Aorta (tissue), 5 donors: ENCODE measurements at places on chromosomes 2 and 18. TPM values are rescaled to one million over a fixed set of nuclear protein-coding genes. Genes with fewer than 3 reads are reported as not detected.

GRCh38 chr2:240387669-240388358 lies 47.6 kb upstream of the GPC1 start:
- H3K27me3 ChIP-seq: no peaks in the 10 kb centered on the region
- H3K27ac ChIP-seq: no peak overlapping the region
- no peaks in the 10 kb centered on the region for H3K4me1 ChIP-seq
- no peak overlapping the region for H3K4me3 ChIP-seq
- DNase-seq: peak; percentile 89
- H3K36me3 ChIP-seq: no peaks in the 10 kb centered on the region

- no peak overlapping the region for H3K4me3 ChIP-seq
- no peak overlapping the region for H3K27ac ChIP-seq
- no peaks in the 10 kb centered on the region for H3K27me3 ChIP-seq
Measured at GRCh38 chr2:28521663-28522062, 25.8 kb downstream of the PLB1 start.

- H3K27me3 ChIP-seq: no peaks in the 10 kb centered on the region
- no peak for DNase-seq
- no peaks in the 10 kb centered on the region for H3K36me3 ChIP-seq
Measured at GRCh38 chr18:74841248-74841647, 243.6 kb downstream of the ZNF407 start.

GRCh38 chr18:79525556-79526467 lies 130.1 kb downstream of the NFATC1 start:
- H3K4me1 ChIP-seq: no peaks in the 10 kb centered on the region
- DNase-seq: peak; percentile 91
- H3K27me3 ChIP-seq: no peaks in the 10 kb centered on the region
- H3K36me3 ChIP-seq: no peaks in the 10 kb centered on the region
- H3K27ac ChIP-seq: no peak overlapping the region
- H3K4me3 ChIP-seq: no peak overlapping the region

DNA sequence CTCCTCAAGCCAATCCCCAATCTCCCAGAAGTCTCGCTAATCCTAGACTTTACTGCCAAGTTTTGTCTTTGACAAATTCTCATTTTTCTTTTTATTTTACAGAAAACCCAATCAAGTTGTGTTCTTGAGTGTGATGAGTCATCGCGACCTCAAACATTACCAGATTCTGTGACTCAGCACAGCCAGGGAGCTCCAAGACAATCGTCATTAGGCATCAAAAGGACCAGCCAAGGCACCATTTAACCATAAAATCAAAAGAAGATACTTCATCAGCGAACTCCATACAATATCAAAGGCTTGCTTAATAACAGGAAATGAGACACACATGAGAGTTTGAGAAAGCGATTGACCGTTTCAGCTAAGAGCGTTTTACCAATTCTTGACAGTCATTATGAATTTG lies 146.2 kb upstream of the AGAP1 start:
- DNase-seq: no peak
- no peaks in the 10 kb centered on the region for H3K36me3 ChIP-seq
- no peaks in the 10 kb centered on the region for H3K27me3 ChIP-seq
- H3K4me1 ChIP-seq: no peaks in the 10 kb centered on the region

DNA sequence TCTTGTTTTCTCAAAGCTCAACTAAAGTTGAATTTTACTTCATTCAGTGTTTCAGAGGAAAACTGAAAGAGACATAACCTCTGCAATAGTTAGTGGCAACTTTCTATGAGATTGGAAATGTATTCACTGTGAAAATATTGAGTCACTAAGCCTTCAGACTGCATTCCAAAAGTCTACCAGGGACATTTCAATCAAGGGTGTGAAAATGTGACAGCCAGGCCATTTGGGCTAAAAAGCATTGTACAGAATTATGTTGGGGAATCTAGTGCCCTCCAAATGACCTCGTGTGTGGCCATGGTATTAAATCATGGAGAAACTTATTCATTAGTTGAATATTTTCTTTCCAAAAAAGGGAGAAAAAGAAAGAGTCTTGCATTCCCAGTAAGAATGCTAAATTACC lies 251.9 kb downstream of the GRB14 start:
- DNase-seq: no peak
- H3K27me3 ChIP-seq: no peaks in the 10 kb centered on the region
- H3K4me1 ChIP-seq: no peaks in the 10 kb centered on the region
- H3K4me3 ChIP-seq: no peak overlapping the region

DNA sequence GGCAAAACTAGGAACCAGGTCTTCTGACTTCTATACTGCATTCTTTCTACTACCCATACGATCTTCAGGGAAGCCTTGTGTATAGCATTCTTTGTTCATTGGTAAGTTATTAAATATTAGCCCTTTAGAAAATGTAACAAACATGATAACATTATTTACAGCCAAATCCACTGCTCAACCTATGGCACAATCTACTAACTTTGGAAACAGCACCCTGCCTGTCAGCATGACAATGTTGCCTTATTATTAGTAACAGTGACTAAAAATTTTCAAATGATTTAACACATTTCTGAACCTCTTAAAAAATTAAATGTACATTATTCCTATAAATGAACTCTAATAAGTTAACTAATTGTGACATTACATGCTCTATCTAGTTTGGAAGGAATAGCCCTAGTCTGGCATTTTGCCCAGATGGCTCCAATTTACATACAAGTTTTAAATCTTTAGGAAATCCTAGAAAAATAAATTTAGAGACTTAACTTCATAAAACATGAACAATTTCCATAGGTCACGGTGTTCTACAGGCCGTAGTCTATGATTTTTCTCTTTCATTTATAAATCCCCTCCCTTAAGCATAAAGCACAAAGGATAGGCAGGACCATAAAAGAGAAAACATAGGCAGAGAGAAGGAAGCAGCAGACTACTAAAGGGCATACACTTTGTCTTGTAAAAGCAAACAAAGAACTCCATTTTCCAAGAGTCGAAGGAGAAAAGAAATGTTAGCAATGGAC lies 33.7 kb downstream of the YES1 start:
- H3K4me1 ChIP-seq: peaks cover 2% of the 10 kb centered on the region
- DNase-seq: no peak
- no peaks in the 10 kb centered on the region for H3K27me3 ChIP-seq
- H3K36me3 ChIP-seq: no peaks in the 10 kb centered on the region

DNA sequence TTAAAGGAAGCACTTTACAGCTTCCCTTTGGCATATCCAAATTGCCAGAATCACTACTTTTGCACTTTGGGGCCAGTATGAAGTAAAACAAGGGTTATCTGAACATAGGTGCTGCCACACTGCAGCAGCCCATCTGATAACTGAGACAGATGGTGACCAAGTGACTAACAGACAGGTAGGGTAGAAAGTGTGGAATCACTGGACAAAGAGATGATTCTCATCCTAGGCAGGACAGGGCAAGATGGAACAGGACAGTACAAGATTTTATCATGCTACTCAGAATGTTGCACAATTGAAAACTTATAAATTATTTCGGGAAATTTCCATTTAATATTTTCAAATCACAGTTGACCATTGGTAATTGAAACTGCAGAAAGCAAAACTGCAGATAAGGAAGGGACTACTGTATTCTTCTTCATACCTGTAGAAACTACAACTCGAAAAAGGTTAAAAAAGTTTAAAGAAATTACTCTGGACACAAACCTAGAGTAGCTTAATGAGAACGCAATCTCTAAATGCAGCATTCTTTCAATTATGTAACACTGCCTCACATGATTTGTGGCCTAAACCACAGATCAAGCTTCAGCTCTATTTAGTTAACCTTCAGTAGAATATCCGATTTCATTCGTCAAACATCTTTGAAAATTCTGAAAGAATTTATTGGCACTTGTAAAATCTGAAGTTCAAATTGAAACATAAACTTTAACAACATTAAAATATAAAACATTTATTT lies 31.4 kb downstream of the HEATR5B start:
- DNase-seq: no peak
- H3K27me3 ChIP-seq: no peaks in the 10 kb centered on the region
- H3K4me1 ChIP-seq: no peaks in the 10 kb centered on the region
- H3K4me3 ChIP-seq: no peak overlapping the region
- H3K36me3 ChIP-seq: peaks cover 2% of the 10 kb centered on the region
- H3K27ac ChIP-seq: no peak overlapping the region

DNA sequence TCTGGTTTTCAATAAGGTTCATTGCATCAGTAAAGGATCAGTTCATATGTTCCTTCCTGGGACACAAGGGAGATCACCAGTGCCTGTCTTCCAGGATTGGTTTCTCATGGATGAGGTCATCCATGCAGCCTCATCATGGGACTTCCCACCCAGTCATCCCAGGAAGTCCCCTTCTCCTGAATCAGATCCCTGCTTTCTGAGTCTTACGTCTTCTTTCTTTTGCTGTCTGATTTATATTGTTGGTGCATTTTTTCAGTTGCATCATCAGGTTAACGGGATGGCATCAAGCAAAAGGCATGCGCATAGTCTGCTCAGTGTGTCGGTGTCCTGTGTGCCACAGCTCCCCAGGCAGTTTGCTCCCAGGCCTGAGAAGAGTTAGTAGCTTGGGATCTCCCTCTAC lies 105.9 kb downstream of the SOX11 start:
- DNase-seq: no peak
- no peak overlapping the region for H3K4me3 ChIP-seq
- no peaks in the 10 kb centered on the region for H3K4me1 ChIP-seq
- no peak overlapping the region for H3K27ac ChIP-seq
- H3K36me3 ChIP-seq: no peaks in the 10 kb centered on the region

- H3K27ac ChIP-seq: no peak overlapping the region
- H3K27me3 ChIP-seq: no peaks in the 10 kb centered on the region
- no peaks in the 10 kb centered on the region for H3K36me3 ChIP-seq
- H3K4me1 ChIP-seq: no peaks in the 10 kb centered on the region
- no peak for DNase-seq
Measured at GRCh38 chr18:39485696-39486095, 1920.1 kb upstream of the CELF4 start.

GRCh38 chr2:229715895-229716507 lies 1.6 kb upstream of the DNER start:
- no peaks in the 10 kb centered on the region for H3K27me3 ChIP-seq
- no peak for DNase-seq
- no peak overlapping the region for H3K4me3 ChIP-seq
- H3K4me1 ChIP-seq: no peaks in the 10 kb centered on the region
- no peak overlapping the region for H3K27ac ChIP-seq

DNA sequence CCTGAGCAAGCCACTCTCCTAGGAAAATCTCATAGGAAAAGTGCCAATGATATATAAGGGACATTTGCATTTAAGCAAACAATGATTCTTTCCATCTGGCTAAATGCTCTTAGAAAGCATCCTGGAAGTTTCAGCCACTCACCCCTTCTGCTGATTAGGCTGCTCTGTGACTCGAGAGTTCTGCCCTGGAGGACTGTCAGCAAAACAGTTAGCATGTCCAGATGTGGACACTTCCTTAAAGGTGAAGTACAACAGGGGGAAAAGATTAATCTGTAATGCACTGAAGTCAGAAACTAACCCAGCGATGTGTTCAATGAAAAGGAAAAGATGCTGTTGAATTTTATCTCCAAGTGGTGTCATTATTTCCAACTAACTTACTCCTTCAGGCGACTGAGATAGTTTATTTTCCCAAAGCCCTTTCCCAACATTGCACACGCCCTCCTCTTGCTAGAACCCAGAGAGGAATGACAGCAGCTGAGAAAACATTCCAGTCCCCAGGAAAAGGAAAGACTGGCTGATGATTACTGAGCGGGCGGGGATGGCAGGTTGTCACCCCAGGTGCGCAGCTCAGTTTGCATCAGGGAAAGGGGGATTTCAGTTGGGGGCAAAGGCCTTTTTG lies 214.0 kb downstream of the SS18 start:
- no peaks in the 10 kb centered on the region for H3K27me3 ChIP-seq
- H3K4me1 ChIP-seq: no peaks in the 10 kb centered on the region
- DNase-seq: no peak
- H3K27ac ChIP-seq: no peak overlapping the region
- H3K36me3 ChIP-seq: no peaks in the 10 kb centered on the region
- H3K4me3 ChIP-seq: no peak overlapping the region

The ELOA2 gene
- total RNA-seq: not detected

The DSG4 gene
- not detected for total RNA-seq

The UGT1A8 gene
- total RNA-seq: not detected

The DQX1 gene
- not detected for total RNA-seq

The CPLX4 gene
- not detected for total RNA-seq
